Mesendoderm (in vitro differentiated cells): ENCODE measurements at places on chromosomes 5 and 9.

DNA sequence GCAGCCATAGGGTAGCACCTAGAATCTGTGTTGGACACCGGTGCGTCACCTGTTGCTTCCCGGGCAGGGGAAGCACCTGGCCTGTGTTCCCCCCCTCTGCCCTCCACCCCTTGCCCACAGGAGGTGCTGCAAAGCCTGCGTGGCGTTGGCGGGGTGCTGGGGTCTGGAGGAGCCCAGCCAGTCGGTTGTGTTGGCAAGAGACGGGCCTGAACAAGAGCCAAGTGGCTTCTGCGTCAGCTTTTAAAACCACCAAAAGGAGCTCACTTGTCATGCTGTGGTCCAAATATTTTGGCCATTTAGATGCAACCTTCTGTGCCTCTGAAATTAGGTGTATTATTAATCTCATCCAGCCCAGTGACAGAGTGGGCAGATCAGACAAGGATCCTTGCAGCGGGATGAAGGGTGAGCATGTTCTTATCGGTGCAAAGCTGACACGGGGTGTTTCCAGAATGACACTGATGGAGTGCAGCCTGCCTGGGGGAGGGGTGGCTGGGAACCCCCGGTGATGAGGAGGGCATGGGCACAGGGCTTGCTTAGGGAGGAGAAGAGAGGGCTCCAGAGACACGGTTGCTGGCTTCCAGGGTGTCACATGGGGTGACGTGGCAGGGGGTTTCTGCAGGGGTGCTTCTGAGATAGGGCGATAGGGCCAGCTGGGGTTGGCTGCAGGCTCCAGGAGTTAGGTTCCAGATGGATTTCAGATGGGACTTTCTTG lies 9.7 kb upstream of the RXRA start:
- no peak for DNase-seq

GRCh38 chr5:176736931-176737745 lies 73.2 kb upstream of the UNC5A start:
- peak; percentile 76 for DNase-seq

DNA sequence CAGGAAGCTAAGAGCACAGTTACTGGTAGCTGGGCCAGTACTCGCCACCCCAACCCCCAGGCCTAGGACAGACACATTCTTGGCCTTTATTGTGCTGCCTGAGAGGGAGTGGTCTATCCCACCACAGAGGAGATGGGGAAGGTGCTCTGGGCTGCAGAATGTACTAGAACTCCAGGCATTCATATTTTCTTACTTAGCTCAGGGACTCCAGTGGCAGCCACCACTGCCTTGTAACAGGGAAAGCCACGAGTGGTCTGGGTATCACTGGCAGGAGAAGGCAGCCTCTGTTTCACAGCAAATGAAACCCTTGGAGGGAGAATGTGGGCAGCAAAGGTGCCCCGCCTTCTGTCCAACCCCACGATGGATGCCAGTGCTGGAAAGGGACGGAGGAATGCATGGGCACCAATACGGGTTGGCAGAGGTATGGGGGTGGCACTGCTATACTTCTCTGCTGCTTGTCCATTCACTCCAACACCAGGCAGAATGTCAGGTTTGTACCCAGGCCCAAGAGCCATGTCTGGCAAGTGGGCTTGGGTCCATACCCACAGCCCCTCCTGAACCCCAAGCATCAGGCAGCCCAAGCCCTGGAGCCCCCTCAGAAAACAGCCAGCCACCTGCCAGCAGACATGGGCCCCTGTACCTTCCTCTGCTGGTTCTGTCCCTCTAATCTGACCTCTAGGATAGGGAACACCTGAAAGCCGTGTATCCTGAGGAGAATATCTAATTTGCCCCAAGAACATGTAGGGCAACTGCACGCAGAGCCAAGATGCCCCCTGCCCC lies 4.6 kb downstream of the SEPTIN8 start:
- DNase-seq: no peak

DNA sequence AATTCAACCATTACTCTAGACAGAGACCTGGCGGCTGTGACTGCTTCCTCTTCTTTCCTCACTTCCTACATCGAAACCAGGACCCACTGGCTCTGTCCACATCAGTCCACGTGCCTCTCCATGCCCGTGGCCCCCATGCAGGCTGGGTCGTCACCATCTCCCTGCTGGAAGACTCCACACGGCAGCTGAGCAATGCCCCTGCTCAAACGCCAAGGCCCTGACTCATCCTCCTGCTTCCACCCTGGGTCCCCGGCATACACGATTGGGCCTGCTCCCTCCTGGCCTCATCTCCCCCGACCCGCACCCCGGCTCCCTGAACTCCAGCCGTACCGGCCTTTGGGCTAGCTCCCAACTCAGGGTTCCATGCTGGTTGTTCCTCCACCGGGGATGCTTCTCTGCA lies 67.2 kb upstream of the IER5L start:
- peak; percentile 73 for DNase-seq

DNA sequence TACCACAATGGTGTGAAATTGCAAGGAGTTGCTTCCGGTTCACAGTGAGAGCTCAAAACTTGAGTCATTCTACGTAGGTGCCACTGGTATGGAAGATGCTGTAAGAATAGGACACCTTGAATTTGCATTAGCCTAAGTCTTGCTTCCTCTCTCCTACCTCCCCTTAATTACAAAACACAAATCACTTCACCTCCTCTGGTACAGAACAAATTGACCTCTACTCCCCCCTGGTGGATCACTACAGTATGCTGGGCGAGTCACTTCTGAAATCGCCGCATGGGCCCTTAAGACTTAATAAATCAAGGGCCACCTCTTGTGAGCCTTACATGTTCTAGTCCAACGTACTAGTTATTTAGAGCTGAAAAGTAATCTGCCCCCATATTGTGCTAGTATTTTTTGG lies 145.3 kb upstream of the SMARCA2 start:
- peak; percentile 79 for DNase-seq

GRCh38 chr5:17431272-17432050 lies 66.6 kb upstream of the TAF11L2 start:
- DNase-seq: no peak

DNA sequence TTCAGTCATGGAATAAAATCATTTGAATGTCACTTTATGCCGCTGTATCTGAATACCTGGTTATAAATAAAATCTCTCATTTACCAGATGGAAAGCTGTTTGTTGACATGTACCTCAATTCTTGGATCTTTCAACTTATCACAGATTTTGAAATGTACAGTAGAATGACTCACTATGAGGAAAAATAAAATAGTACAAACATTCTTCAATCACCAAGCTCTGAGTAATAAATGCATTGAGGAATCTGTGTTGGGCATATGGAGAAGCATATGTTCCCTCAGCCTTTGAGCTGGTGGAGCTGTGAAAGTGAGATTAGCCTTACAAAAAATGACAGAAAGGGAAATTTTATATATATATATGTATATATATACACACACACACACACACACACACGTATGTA lies 175.4 kb downstream of the KIAA0825 start:
- no peak for DNase-seq

DNA sequence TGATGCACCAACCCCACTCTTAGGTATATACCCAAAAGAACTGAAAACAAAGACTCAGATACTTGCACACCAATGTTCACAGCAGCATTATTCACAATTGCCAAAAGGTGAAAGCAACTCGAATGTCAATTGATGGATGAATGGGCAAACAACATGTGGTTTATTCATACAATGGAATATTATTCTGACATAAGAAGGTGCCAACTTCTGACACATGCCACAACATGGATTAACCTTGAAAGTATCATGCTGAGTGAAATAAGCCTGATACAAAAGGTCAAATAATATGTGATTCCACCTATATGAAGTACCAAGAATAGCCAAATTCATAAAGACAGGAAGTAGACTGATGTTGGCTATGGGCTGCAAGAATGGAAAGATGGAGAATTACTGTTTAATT lies 35.0 kb downstream of the CTNND2 start:
- no peak for DNase-seq

GRCh38 chr9:71763832-71764231 lies 4.5 kb downstream of the CEMIP2 start:
- DNase-seq: no peak

DNA sequence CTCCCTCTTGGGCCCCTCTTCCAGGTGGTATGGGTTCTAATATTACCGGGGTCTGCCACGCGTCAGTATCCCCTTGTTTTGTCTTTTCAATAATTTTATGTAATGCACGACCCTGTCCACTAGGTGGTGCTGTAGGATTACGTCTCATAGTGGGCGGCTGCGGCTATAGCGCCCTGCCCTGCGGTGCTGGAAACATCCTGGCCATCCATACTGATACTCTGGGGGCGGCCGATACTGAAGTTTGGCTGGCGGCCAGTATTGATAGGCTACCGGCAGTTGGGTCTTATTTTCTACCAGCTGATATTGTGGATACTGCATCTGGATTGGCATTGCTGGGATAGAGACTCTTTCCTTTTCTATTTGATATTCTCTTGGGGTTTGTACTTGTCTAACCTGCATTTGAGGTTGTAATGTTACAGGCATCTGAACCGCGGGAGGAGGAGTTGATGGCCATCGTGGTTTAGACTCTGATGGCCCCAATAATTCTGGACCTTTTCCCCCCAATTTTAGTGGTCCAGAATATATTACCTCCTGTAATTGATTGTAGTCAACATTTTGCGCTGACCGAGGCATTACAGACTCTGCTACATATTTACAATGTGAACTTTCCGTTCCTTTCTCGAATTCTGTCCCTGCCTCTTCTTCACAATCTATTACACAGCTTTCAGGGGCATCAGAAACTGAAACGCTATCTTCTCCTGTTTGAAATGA lies 3.3 kb upstream of the TMEM141 start:
- peak; percentile 81 for DNase-seq

- DNase-seq: no peak
Measured at GRCh38 chr9:36046923-36047322, 10.2 kb downstream of the RECK start.

GRCh38 chr9:136587944-136588662 lies 42.3 kb upstream of the NOTCH1 start:
- DNase-seq: peak; percentile 96

GRCh38 chr5:135400866-135401265 lies 1.8 kb upstream of the MACROH2A1 start:
- DNase-seq: peak; percentile 38

- DNase-seq: no peak
Measured at GRCh38 chr5:96114736-96115135, 153.1 kb upstream of the ELL2 start.

DNA sequence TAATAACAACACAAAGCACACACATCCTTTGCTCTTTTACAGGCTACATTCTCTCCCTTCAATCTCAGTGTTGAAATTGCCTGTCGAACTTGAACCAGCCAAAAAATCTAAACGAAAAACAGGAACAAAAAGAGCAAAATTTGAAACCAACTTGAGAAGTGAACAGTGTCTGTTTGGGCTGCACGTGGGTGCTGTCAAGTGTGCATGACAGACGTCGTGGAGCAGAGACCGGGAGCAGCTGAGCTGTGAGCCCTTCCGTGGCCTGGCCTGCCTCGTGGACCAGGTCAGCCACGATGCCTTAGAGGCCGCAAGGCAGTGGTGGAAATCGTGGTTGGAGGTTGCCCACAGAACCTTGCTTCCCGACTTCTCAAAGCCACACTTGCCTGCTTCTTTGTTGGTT lies 34.8 kb upstream of the DENND1A start:
- no peak for DNase-seq

DNA sequence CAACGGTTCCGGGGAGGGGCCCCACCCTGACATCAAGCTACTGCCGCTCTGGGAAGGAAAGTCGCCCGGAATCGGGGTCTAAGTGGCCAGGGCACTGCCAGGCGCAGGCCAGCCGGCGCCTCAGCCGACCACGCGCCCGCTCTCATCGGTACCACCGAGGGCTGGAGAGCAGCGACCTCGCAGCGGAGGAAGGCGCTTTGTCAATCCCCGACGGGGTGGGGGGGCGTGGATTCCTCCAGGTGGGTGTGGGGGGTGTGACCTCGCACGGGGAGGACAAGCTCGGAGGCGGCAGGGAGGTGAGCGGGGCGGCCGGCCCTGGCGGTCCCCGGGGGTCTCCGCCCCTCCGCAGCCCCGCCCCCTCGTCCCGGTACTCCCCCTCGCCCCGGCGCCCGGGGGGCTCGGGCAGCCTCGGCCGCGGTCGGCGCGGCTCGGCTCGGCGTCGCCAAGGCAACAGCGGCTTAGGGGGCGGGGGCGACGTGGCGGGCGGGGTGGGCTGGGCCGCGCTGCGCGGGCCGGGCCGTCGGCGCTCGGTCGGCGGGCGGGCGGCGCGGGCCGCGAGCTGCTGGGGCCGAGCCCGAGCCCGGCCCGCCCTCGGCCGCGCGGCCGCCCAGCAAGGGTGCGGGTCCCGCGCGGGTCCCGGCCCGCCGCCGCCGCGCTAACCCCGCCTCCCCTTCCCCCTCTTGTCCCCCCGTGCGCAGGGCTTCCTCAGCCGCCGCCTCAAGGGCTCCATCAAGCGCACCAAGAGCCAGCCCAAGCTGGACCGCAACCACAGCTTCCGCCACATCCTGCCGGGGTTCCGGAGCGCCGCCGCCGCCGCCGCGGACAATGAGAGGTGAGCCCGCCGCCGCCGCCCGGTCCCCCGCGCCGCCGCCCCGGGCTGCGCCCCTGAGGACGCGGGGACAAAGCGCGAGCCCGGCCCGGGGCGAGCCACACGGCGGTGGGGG lies 47.5 kb downstream of the DAB2IP start:
- DNase-seq: peak; percentile 77

DNA sequence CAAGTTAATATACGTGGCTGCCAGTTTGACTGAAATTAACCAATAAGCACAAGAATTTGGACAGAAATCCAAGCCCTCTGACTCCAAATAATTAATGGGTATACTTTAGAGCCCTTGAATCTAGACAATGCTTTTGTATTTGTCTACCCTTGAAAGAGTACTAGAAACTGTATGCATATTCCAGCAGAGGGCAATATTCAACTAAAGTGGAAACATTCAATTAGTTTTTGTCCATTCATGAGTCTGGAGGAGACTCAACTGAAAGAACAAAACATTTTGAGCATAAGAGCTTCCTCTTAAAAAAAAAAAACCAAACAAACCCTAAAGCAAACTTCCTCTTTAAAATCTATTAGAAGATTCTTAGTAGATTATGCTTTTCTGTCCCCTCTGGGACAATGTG lies 157.8 kb downstream of the ARHGEF28 start:
- no peak for DNase-seq

DNA sequence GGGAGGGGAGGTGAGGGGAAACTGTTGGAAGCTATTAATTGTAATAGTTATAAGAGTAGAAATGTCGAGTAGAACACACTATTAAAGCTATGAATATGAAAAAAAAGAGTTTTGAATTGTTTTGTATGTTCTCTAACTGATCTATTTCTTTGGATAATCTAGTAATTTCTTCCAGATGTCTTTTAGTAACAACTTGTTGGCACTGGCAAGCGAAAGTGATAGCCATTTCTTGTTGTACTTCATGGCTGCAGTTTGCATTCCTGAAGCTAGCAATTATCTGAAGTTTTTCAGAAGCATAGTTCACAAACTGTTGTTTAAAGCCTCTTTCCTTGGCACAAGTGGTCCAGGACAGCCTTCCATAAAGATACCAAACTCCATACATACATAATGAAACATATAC lies 49.4 kb upstream of the SPATA31C2 start:
- DNase-seq: no peak

GRCh38 chr5:153636670-153637451 lies 146.4 kb downstream of the GRIA1 start:
- no peak for DNase-seq
